ENCODE measurements at places on chromosomes 4 and X. TPM values are rescaled to one million over a fixed set of nuclear protein-coding genes. Genes with fewer than 3 reads are reported as not detected.

PCDH19 gene
- 2.0 TPM for total RNA-seq

PCDH11X gene
- total RNA-seq, result not detected

HOPX gene
- 20.6 TPM for total RNA-seq

MAGEB10 gene
- total RNA-seq, result not detected

NUP62CL gene
- not detected for total RNA-seq

CCDC158 gene
- not detected for total RNA-seq

GABRG1 gene
- not detected for total RNA-seq

XG gene
- 0.33 TPM for total RNA-seq

SLC6A14 gene
- not detected for total RNA-seq

ANAPC10 gene
- 23.5 TPM for total RNA-seq

HDX gene
- total RNA-seq, result 8.5 TPM

SUPT20HL2 gene
- not detected for total RNA-seq

ZNF518B gene
- 36.4 TPM for total RNA-seq

ENPEP gene
- not detected for total RNA-seq

RS1 gene
- not detected for total RNA-seq

HSPA4L gene
- total RNA-seq, result 7.8 TPM

USP9X gene
- 107 TPM for total RNA-seq

F8A3 gene
- total RNA-seq, result 3.9 TPM

STPG2 gene
- under 0.01 TPM for total RNA-seq

PCDH18 gene
- 1.1 TPM for total RNA-seq

ZCCHC13 gene
- total RNA-seq, result not detected

TENM3 gene
- 23.1 TPM for total RNA-seq

HMX1 gene
- not detected for total RNA-seq

ATP2B3 gene
- total RNA-seq, result not detected

LRAT gene
- not detected for total RNA-seq

LAMTOR3 gene
- 34.6 TPM for total RNA-seq

DUSP21 gene
- not detected for total RNA-seq

ZIC3 gene
- total RNA-seq, result not detected

NXF2B gene
- not detected for total RNA-seq

CD40LG gene
- total RNA-seq, result not detected

ANKRD17 gene
- 71.2 TPM for total RNA-seq

HSFX3 gene
- total RNA-seq, result not detected

UGT2B7 gene
- total RNA-seq, result not detected

FGFBP1 gene
- total RNA-seq, result not detected

PDGFRA gene
- 1.2 TPM for total RNA-seq

PGAM4 gene
- not detected for total RNA-seq

SH3RF1 gene
- 19.9 TPM for total RNA-seq

ODAM gene
- total RNA-seq, result not detected

AMTN gene
- not detected for total RNA-seq

RASL11B gene
- total RNA-seq, result not detected

ARMCX4 gene
- total RNA-seq, result 5.7 TPM
